ENCODE measurements at places on chromosomes 12 and 14.

- no peak for DNase-seq
Observed at GRCh38 chr14:101167428-101167827, 263.9 kb upstream of the RTL1 start.

GRCh38 chr12:14018080-14018479 is 36.7 kb upstream of the GRIN2B start:
- no peak for DNase-seq

DNA sequence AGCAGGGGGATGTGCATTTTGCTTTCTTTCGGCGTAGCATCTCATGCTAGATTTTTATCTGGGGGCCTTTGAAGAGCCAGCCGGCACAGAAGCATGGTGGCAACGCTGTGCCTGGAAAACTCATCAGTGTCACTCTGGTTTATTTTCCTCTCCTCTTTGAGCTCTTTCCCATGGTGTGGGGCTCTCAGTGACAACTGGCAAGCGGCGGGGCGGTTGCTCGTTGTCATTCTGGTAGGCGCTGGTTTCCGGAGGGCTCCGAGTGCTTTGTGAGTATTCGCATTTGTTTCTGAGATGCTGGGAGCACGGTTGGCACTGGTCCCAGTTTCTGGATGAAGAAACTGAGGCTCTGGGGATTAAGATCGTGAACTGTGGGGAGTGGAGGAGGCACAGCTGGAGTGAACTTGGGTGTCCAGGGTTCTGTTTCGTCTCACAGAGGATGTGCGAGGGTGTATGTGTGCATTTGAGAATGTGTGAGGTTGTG is 23.3 kb downstream of the TPCN1 start:
- no peak for DNase-seq

DNA sequence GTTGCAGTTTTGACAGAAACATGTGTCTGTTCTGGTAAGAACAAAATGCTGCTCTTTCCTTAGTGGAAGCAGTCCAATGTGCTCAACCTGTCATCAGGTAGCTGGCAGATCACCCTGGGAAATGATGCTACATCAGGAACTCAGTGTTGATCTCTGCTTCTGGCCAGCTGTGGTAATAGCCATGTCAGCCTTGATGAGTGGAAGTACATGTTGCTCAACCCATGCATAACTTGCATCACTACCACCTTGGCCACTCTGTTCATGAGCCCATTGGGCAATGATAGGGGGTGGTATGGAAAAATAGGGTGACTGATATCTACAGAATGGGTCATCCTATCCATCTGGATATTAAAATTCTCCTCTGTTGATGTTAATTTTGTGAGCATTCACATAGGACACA is 411.0 kb downstream of the C12orf50 start:
- DNase-seq = no peak

GRCh38 chr12:109378569-109378968 is 30.9 kb downstream of the MYO1H start:
- DNase-seq = no peak

- DNase-seq = no peak
Observed at GRCh38 chr12:131912518-131913274, 16.4 kb upstream of the PUS1 start.

DNA sequence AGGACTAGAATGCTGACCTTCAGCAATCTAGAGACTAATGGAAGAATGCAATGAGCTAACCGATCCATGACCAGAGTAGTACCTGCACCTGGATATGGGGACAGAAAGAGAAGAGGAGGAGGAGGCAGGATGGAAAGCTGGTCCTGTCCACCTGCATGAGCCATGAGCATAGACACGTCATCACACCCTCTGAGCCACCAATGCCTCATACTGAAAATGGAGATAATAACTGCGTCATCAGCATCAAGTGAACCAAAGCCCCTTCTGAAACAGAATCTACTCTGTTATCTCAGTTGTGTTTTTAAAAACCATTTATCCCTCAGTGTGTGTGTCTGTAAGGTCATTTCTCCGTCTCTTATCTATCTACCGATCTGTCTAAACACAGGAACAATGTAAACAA is 327.0 kb downstream of the BCL11B start:
- DNase-seq = no peak

GRCh38 chr12:58361056-58361455 is 419.7 kb downstream of the ATP23 start:
- no peak for DNase-seq

GRCh38 chr12:32108787-32109186 is 2.1 kb downstream of the BICD1 start:
- no peak for DNase-seq

GRCh38 chr12:4402996-4403395 is 23.5 kb upstream of the FGF23 start:
- no peak for DNase-seq

GRCh38 chr14:32192712-32193373 is 9.0 kb upstream of the RNU6-7 start:
- no peak for DNase-seq

DNA sequence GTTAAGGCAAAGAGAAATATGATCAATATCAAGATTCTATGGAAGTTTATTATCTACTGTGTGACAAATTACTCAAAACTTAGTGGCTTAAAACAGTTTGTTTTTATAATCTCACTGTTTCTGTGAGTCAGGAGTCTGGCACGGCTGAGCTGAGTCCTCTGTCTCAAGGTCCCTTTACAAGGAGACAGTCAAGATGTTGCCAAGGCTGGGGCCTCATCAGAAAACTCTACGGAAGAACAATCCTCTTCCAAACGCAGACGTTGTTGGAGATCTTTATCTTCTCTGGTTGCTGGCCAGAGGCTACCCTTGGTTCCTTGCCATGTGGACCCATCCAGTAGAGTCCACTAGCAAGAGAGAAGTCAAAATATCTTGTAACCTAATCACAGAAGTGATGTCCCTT is 100.6 kb upstream of the CCND2 start:
- DNase-seq = no peak

DNA sequence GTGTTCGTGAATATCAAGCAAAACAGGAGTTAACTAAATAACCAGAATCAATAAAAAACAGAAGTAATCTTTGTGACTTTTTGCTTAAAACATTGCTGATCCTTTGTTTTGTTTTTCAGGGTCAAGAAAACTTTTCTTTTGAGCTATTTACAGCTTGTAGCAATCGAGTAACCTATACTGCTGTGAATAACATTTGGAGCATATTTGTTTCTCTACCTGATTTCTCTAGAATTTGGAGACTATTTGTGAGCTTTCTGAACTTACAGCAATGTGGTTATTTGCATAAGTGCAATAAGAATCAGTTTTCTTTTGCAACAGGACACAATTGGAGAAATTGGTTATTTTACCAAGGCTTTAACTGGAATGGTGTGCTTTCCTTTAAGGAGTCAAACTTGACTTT is 7.3 kb upstream of the ETNK1 start:
- no peak for DNase-seq

- no peak for DNase-seq
Observed at GRCh38 chr14:78758333-78758732, 588.2 kb downstream of the NRXN3 start.

DNA sequence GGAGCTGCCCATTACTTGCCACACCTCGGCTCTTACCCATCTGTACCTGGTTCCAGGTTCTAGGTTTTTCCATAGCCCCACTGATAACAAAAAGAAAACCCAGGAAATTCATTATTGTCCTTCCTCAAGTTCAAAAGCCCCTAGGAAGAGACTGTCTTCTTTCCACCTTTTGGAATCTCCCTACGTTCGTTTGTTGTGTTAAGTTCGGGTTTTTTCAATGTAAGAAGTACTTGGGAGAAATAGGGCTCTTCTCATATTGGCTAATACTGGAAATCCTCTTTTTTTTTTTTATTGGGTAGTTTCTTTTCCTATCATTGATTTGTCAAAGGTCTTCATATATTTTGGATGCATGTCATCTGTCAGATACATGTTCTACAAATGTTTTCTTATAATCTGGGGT is 17.3 kb downstream of the SLC15A5 start:
- DNase-seq = no peak

- DNase-seq = no peak
Observed at GRCh38 chr12:27623645-27624044, 72.6 kb upstream of the REP15 start.

- peak; percentile 45 for DNase-seq
Observed at GRCh38 chr14:73753887-73754795, 40.0 kb upstream of the PNMA1 start.

DNA sequence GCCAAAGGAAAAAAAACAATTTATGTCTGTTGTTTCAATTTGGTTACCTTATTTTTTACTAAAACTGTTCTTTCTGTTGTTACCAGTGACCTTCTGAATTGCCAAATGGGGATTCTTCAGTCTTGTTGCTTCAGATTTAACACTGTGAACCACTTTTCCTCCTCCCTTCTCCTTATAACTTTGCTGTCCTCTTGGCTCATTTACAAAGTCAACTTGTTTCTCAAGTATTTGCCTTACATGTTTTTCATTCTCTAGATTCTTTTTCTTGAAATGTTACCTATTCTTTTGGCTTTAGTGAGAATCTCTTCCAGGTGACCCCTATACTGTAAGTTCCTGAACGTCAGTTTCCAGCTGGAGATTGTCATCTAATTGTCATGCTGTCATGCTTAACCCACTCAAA is 19.4 kb downstream of the FUT8 start:
- no peak for DNase-seq

GRCh38 chr14:54532111-54533012 is 22.7 kb downstream of the CGRRF1 start:
- DNase-seq = no peak
